Peyer's patch (tissue), 4 donors: ENCODE measurements at places on chromosomes 3 and 15. TPM values are rescaled to one million over a fixed set of nuclear protein-coding genes. Genes with fewer than 3 reads are reported as not detected.

DNA sequence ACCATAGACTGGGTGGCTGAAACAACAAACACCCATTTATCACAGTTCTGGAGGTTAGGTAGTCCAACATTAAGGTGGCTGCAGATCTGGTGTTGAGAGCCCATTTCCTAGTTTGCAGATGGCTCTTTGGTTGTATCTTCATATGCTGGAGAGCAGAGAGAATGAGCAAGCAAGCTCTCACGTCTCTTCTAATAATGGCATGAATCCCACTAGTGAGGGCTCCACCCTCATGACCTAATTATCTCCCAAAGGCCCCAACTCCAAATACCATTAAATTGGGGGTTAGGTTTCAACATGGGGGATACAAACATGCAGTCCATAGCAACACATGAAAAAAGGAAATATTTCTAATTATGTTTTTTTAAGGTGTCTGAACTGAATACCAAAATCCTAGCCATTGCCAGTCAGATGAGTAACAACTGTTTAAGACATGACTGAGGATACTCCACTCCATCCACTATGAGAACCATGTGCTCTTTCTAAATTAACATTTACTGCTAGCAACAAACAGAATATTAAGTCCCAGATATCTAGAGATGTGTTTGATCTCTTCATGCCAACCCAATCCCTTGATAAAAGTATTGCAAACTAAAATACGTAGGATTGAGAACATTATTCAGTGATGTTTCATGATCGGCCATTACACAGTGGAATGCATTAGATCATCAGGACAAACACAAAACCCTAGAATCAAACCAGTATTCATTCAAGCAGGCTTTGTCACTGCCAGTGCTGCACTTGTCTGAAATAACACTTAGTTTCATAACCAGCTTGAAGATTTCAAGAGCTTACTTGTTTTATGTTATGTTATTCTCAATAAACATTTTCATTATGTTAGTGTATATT is 340.3 kb downstream of the SLC9A9 start:
- DNase-seq, result no peak
- no peaks in the 10 kb centered on the region for H3K36me3 ChIP-seq
- no peaks in the 10 kb centered on the region for H3K4me1 ChIP-seq
- H3K27ac ChIP-seq, result no peak overlapping the region

DNA sequence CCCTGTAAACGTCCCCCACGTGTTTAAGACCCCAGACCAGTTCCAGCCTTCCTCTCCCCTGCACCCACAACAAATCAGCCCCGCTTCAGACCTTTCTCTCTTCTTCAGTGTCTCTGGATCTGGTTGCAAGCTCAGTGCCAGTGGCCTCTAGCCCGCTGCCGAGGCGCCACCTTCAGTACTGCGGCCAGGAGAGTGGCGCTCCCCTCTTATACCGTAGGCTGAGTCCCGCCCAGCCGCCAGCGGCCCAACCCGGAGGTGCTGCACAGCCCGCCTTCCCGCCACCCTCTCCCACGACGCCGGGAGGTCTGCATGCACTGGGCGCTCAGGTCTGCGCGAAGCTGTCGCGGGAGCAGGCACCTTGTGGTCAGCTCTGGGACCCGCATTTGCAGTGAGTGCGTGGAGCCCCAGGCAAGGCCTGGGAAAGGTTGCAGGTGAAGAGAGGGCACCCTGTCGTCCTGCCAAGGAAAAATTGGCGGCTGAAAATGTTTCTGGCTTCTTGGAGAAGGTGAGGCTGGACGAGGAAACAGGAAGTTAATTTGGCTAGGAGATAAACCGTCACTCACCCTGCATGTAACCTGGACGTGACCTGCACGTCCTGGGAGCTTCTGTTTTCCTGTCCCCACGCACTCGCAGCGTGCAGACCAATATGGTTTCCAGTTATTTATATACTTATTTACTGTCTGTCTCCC is at the start of gene C2CD4B:
TSS of gene C2CD4B (minus strand) at position 182 of the 689 bp plus-strand sequence. CDS start 301 bp downstream, outside the sequence.
- H3K4me3 ChIP-seq, result peak within 1 kb of the TSS; percentile 27
- H3K27me3 ChIP-seq, result no peaks in the 10 kb centered on the region
- no peaks in the 10 kb centered on the region for H3K36me3 ChIP-seq
- peak within 1 kb of the TSS; percentile 40 for H3K27ac ChIP-seq

GRCh38 chr15:74725225-74725774 is at the start of gene CYP1A1:
Gene CYP1A1, minus strand, starts transcription at chr15:74725528. Its CDS starts 2,431 bp downstream, at chr15:74723097.
- peaks cover 8% of the 10 kb centered on the region for H3K4me1 ChIP-seq
- H3K27me3 ChIP-seq, result no peaks in the 10 kb centered on the region
- H3K27ac ChIP-seq, result no peak within 1 kb of the TSS
- no peak for DNase-seq
- H3K4me3 ChIP-seq, result peak within 1 kb of the TSS; percentile 60

GRCh38 chr15:58459560-58459959 is 27.8 kb downstream of the LIPC start:
- no peak overlapping the region for H3K4me3 ChIP-seq
- H3K27me3 ChIP-seq, result no peaks in the 10 kb centered on the region
- no peaks in the 10 kb centered on the region for H3K36me3 ChIP-seq
- no peak for DNase-seq

DNA sequence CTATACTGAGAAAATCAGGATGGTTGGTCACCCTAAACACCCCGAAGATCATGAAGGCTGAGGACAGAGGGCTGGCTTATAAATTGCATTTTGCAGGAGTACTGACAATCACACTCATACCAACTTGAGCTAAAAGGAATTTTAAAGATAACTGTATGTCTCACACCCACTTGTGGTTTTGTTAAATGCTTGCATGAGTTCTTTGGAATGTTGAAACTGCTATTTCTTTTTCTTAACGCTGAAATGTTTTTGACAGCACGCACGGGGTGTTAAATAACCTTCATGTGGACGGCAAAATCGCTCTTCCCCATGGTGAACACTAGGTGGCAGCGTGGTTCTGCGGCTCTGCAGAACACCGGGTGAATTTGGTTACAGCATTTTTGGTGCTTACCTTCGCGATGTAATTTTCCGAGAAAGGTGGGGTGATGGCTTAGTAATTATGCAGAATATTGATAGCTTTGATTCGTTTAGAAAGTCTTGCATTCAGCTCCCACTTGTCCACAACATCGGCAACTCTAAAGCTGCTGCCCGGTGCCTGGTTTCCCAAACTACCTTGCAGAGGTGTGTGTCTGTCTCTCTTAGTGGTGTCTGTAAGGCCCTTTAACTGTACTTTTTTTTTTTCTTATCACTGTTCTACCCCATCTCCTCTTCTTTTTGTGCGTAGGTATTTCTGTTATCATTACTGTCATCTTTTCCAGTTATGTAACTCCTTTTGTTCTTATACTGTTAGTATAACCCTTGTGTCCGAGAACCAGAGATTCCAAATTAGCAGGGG is 51.7 kb downstream of the ARNT2 start:
- H3K4me3 ChIP-seq, result no peak overlapping the region
- no peak overlapping the region for H3K27ac ChIP-seq
- peak; percentile 73 for DNase-seq
- H3K27me3 ChIP-seq, result no peaks in the 10 kb centered on the region

DNA sequence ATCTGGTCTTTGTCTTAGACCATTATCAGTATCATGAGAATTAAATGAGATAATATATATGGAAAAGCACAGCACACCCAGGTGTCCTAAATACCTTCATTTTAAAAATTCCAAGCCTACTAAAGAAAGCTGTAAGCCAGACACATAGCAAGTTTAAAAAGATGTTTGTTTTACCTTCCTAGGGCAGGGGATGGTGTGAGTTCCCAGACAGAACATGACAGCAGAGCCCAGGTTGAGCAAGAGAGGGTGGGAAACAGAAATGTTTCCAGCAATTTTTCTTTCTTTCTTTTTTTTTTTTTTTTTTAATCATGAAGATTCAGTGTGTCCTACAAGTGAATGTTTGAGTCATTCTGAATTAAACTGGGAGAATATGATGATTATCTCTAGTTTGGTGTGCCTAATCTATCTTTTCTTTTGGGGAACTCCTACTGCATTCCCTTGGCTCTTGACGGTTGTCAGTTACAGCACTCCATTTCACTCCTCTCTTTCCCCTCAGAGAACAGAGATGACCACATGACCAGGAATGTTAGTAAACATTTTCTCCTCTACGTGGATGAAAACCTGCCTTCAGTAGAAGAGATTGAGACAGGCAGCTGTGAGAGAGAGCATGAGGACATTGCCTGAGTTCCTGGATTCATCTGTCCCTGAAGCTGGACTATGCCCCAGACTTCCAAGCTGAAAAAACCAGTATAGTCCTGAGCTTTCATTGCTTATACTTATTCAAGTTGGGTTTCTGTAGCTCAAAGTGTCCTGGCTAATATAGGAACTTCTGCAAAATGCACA is 54.5 kb upstream of the ARL14 start:
- H3K4me3 ChIP-seq, result no peak overlapping the region
- H3K27ac ChIP-seq, result no peak overlapping the region
- H3K27me3 ChIP-seq, result no peaks in the 10 kb centered on the region
- no peaks in the 10 kb centered on the region for H3K36me3 ChIP-seq

DNA sequence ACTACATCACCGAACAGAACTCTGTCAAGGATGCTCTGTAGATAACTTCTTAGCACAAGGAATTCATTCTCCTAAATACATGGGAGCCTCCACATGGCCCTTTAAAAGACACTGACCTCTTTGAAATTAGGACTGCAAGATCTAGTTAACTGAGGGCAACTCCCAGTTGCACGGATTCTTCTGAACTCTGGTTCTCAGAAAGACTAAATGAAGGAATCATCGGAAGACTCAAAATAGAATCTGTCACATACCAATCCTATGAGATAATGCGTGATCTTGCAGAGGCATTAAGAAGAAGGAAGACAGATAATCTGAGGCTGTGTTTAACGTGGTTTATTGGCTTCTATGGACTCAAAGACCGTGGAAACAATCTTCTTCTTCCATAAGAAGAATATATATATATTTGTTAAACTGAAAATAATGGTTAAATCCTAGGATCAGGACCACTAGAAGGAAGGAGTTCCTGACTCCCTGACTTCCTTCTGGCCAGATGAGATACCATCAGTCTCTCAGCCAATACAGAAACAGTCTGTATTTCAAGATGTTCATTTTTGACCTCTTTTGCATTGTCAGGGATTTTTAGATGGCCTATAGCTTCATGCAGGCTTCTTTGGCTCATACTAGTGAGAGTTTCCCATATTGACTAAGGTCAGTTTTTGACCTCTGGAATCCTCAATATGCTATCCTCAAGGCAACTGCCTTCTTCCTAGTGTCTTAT is 33.9 kb upstream of the TBC1D23 start:
- H3K4me1 ChIP-seq, result no peaks in the 10 kb centered on the region

DNA sequence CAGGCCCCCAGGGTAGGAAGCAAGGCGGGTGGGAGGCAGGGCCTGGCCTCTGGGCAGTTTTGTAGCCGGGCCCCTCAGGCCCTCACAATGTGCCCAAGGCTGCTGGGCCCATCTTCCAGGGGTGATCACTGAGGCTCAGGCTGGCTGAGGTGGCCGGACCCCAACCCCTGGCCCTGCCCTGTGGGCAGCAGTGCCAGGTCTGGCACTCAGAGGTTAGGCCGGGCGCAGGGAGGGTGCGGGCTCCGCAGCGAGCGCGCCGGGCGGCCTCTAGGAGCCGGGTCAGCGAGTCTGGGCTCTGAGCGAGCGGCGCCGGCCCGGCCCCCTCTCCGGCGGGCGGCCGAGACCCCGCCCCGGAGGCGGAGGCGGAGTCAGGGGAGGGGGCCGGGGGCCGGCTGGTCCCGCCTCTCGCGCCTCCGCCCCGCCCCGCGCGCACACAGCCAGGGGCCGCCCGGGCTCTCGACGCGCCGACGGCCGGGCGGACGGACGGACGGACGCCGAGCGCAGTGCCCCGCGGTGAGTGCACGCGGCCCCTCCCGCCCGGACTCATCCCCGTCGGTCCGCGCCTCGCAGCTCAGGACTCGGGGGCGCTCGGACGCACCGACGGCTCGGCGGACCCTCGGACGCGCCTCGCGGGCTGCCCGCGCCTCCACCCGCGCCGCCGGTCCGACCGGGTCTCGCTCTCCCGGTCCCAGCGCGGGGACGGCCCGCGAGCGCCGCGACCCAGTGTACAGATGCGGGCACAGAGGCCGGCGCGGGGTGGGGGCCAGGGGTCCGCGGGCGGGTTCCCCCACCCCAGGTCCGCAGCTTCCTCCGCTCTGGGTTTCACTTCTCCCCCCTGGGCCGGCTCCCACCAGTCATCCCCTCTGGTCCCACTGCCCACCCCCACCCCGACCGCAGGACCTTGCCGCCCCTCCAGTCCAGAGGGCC is at the start of gene FBLN2:
TSS of gene FBLN2 (plus strand) at position 430 of the 927 bp plus-strand sequence. CDS start 21,231 bp downstream, outside the sequence.
- DNase-seq, result no peak
- no peaks in the 10 kb centered on the region for H3K36me3 ChIP-seq
- no peak within 1 kb of the TSS for H3K27ac ChIP-seq
- peak within 1 kb of the TSS; percentile 21 for H3K4me3 ChIP-seq
- no peaks in the 10 kb centered on the region for H3K27me3 ChIP-seq

GRCh38 chr3:177830411-177830849 is 633.1 kb upstream of the TBL1XR1 start:
- peak overlapping the region; percentile 34 for H3K27ac ChIP-seq
- no peaks in the 10 kb centered on the region for H3K36me3 ChIP-seq
- DNase-seq, result no peak
- H3K27me3 ChIP-seq, result no peaks in the 10 kb centered on the region
- H3K4me3 ChIP-seq, result no peak overlapping the region

- H3K36me3 ChIP-seq, result no peaks in the 10 kb centered on the region
- H3K27ac ChIP-seq, result no peak overlapping the region
- no peaks in the 10 kb centered on the region for H3K27me3 ChIP-seq
- no peaks in the 10 kb centered on the region for H3K4me1 ChIP-seq
- H3K4me3 ChIP-seq, result no peak overlapping the region
These were observed 942.4 kb downstream of the FHIT start for GRCh38 chr3:60308808-60309207.

- H3K36me3 ChIP-seq, result no peaks in the 10 kb centered on the region
- H3K27ac ChIP-seq, result no peak overlapping the region
- H3K27me3 ChIP-seq, result no peaks in the 10 kb centered on the region
- DNase-seq, result no peak
- no peaks in the 10 kb centered on the region for H3K4me1 ChIP-seq
These were observed 1076.1 kb upstream of the CADM2 start for GRCh38 chr3:83882701-83883100.

- no peak overlapping the region for H3K4me3 ChIP-seq
These were observed 19.7 kb downstream of the STARD5 start for GRCh38 chr15:81304226-81304625.

DNA sequence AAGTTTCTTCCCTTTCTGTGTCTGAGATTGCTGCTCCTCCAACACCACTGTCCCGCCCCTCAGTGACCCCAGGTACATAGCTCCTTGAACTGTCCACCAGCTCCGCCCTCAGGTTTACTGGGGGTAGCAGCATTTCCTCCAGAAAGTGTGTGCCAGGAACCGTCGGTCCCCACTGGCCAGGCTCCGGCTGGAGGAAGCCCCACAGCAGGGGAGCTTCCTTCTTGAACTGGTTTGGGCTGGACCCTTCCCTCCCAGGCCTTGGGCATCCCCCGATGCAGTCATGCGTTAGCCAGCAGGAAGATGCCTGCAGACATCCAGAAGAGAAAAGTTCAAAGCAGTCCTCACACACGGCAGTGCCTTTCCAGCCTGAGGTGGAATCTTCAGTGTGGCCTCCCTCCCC is 19.7 kb downstream of the PAK6 start:
- no peaks in the 10 kb centered on the region for H3K36me3 ChIP-seq
- no peak overlapping the region for H3K27ac ChIP-seq
- DNase-seq, result no peak
- no peaks in the 10 kb centered on the region for H3K4me1 ChIP-seq
- no peak overlapping the region for H3K4me3 ChIP-seq

Gene CTXND1
- total RNA-seq, result not detected

Gene ITPKA
- 95.6 TPM for total RNA-seq

Gene PLA2G4E
- total RNA-seq, result not detected

Gene DVL3
- total RNA-seq, result 85.8 TPM

Gene TMEM158
- total RNA-seq, result 1.6 TPM

Gene MESP1
- total RNA-seq, result 6.6 TPM

Gene TMEM212
- total RNA-seq, result not detected

Gene KCNMB3
- 3.5 TPM for total RNA-seq

Gene MUC20
- 71.8 TPM for total RNA-seq

Gene ABCF3
- total RNA-seq, result 136 TPM

Gene ANKRD34C
- not detected for total RNA-seq
